T-cell (primary cell): ENCODE measurements at places on chromosomes 2 and 18. TPM values are rescaled to one million over a fixed set of nuclear protein-coding genes. Genes with fewer than 3 reads are reported as not detected.

The CAPN10 gene
- total RNA-seq, result 102 TPM

The BMP10 gene
- not detected for total RNA-seq

The SERPINB4 gene
- not detected for total RNA-seq

DNA sequence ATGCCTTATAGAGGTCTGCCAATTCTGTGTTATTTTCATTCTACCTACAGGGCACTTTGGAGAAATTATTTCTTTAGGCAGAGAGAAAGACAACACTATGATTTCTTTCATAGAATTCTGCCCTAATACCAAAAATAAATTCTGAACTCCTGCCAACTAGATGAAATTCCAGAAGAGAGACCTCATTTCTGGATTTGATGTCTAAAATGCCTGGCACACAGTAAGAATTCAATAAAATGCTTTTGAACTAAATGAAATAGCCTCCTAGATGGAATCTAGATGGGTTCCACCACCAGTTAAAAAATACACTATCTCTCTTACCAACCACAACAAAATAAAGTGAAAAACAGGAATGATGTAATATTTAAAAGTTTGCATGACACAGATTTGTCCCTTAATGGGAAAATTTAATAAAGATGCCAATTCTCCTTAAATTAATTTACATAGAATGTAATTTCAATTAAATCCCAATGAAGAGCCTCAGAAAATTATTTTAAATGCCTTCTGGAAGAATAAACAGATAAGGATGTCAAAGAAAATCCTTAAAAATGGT, 75.0 kb downstream of the OSBPL1A start:
- no peak for DNase-seq
